NCI-H345 (cell line): ENCODE measurements at places on chromosomes 13 and 19.

DNA sequence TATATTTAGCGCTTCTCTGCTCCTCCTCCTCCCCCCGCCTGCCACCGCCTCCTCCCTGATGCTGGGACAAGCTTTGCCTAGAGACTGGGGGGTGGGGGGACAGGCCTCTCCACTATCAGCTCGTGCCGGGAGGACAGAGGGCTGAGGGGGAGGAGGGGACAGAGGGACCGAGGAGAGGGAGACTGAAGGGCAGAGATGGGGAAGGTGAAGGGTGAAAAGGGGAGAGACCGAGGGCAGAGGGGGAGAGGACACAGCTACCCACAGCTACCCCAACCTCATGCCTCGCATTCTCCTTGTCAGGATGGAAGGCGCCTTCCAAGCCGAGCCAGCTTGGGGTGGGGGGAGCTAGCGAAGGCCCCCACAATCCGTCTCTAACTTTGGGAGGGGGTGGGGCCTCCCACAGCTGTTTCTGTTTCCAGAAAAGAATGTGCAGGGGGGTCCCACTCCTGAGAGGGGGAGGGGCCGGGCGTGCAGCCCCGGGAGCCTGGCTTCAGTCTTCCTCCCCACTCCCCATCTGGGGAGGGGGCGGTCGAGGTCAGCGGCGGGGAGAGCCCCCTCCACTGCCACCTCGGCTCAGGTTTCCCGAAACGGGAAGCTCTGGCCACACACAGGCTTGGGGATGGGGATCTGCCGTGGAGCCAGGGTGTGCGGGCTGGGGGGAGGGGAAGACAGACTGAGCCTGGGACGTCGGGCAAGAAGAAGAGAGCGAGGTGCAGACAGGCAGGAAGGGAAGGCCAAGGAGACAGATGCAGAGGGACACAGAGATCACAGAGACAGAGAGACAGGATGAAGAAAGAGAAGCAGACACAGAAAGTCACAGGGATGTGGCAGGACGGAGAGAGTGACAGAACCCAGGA is 1.6 kb downstream of the DACT3 start:
- DNase-seq: no peak

DNA sequence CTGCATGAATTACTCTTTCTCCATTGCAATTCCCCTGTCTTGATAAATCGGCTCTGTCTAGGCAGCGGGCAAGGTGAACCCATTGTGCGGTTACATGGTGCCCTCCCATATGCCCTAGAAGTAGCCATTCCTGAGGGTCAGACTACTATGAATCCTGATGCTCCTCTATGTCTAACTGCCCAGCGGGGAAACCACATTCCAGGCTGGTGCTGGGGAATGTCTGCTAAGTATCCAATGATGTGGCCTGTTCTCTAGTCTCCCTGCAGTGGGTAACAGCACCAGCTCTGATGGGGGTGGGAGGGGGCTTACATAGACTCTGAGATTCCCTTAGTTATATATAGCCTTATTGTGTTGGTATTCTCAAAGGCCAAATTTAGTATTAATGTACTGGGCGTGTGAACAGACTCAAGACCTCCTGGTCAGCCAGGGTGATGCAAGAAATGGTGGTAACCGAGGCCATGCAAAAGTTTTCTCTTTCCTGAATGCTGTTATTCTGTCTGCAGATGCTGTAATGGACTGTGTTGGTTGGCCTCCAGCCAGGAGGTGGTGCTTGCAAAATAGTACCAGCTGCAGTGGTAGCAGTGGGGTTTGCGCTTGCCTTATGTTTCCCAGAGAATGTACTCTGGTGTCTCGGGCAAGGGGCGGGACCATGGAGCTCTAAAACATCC is 564.8 kb upstream of the SLITRK1 start:
- DNase-seq: peak; percentile 4

- DNase-seq: peak; percentile 92
These were observed at the start of gene INSR for GRCh38 chr19:7293762-7294557. Gene INSR, minus strand, starts transcription at chr19:7294414. Its CDS starts 523 bp downstream, at chr19:7293891.

DNA sequence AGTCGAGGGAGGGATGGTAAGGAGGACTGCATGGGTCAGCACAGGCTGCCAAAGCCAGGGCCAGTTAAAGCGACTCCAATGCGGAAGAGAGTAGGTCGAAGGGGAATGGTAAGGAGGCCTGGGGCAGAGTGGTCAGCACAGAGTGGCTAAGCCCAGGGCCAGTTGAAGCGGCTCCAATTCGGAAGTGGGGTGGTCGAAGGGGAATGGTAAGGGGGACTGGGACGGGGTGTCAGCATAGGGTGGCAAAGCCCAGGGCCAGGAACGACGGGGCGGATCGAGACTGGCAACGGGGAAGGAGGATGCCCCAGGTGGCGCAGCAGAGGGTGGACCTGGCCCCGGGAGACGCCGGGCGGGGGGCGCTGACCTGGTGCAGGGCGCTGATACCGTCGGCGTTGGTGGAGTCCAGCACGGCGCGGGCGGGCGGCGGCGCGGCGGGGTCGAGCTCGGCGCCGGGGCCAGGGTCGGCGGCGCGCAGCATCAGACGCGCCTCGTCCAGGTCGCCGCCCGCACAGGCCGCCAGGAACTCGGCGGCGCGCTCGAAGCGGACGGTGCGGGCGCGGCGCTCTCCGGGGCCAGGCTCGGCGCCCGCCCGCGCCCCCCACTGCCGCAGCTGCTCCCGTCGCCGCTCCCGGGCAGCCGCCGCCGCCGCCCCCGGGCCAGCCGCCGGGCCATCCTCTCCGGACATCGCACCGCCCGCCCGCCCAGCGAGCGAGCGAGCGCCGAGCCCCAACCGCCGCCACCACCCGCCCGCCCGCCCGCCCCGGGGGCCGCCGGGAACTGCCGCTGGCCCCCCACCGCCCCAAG is at the start of gene PPP1R12C:
TSS of gene PPP1R12C (minus strand) at position 779 of the 804 bp plus-strand sequence. CDS start at position 685, 94 bp downstream.
- no peak for DNase-seq

GRCh38 chr19:40252395-40252794 is 25.9 kb upstream of the CCNP start:
- no peak for DNase-seq

DNA sequence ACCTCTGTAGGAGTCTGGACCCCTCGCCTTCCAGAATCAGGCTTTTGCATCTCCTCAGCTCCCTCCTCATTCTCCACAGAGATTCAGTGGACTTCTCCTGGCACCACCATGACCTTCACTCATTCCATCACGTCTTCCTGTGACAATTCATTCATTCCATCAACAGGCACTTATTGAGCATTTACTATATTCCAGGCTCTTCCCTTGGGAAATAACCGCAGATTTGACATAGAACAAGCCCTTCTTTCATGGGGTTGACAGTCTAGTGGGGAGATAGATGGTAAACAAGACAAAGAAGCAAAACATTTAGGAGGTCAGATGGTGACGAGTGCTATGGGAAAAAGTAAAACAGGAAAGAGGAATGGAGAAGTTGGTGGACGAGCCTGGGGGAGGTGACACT is 2.6 kb upstream of the SULT2B1 start:
- DNase-seq: no peak

DNA sequence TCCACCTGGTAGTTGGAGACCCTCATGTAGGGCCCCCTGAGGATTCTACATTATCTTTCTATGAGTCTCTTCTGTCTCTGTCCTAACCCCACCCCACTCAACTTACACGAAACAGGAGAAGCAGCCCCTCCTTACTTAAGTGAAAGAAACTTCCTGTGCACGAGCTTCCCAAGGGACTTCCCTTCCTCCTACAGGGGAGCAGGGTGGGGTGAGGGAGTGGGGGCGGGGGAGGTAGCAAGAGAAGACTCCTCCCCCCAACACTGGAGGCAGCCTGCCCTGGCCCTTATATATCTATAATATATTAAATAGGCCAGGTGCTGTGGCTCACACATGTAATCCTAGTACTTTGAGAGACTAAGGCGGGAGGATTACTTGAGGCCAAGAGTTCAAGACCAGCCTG is 5.5 kb upstream of the PDE4C start:
- no peak for DNase-seq

GRCh38 chr19:5635427-5635826 is 12.5 kb downstream of the SAFB start:
- no peak for DNase-seq

DNA sequence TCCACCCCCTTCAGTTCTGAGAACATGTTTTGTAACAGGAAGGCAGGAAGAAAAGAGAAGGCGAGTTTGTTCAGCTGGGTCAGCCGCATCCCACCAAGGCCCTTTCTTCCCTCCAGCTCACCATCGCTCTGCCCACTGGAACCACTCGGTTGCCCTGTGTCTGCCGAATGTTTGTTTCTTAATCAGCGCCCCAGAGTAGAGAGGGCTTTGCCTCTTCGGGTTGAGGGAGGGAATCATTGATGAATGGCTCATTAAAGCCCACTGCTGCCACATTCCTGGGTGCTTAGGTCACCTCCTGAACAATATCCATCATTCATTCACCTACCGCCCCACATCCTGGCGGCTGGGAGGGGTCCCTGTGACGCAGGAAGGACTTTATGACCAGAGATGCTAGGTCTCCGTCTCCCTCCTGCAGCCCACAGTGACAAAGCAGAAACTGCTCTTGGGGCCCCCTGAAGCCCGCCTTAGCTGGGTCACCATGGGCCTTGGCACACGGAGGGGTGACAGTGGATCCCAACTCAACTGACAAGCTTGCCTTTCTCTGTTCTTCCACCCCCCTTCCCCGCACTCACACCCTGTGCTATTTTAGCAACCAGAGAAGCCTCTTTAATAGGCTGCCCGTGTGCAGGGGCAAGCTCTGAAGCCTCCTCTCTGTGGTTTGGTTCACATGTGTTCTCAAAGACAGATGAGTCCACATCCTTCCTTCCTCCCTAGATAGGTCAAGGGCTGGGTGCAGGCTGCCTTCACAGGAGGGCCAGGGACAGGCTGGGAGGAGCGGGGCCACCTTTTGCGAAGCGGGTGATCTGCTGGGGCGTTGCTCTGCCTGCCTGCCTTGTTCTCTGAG is 46.2 kb downstream of the ACTN4 start:
- DNase-seq: no peak

DNA sequence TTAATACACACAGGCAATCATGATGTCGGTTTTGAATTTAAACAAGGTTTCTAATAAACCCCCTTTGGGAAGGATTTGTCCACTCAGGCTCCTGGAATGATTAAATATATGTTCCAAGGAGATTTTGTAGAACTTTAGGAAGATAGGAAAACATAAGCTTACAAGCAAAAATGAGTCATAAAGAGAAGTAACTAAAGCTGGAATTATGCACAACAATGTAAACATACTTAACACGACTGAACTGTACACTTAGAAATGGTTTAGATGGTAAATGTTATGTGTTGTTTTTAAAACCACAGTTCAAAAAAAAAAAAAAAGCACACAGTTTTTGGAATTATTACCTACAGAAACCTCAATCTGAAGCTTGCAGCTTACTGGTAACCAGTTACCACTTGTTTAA is 304.4 kb downstream of the NALCN start:
- DNase-seq: no peak

- no peak for DNase-seq
These were observed 91.8 kb upstream of the TSC22D1 start for GRCh38 chr13:44667943-44668342.

GRCh38 chr13:48493066-48493765 is 39.7 kb downstream of the RCBTB2 start:
- no peak for DNase-seq

DNA sequence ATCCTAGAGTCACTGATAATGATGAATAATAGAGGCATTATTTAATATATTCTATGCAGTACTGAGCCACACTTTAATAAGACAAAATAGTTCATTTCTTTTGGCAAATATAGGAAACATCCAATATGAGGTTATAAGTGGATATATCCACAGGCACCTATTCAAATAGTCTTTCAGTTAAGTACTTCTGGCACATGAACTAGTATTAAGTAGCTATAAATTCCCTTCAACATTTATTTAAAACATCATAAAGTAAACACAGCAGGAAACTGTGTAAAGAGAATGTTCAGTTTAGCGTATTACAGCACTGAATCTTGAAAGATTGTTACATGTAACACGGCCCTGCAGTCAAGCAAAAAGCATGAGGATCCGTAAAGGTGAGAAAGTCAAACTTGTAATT is 463.3 kb upstream of the KLF12 start:
- DNase-seq: no peak

- DNase-seq: no peak
These were observed 20.0 kb upstream of the LGALS14 start for GRCh38 chr19:39684267-39684666.

DNA sequence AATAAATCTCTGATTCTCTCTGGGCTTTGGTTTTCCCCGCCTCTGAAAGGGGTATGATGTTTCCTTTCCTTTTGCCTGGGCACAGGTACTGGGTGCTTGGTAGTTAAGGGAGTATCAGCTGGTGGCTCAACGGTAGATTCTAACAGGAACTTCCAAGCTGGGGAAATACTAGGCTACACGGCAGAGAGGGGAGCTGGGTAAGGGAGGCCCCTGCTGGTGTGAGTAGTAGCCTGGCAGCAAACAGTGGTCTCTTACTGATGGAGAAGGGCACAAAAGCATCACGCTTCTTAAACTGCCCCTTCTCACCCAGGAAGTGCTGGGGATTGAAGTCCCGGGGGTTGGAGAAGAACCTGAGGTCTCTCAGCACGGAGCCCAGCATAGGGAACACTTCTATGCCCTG is 26.9 kb upstream of the CYP2A7 start:
- DNase-seq: no peak

DNA sequence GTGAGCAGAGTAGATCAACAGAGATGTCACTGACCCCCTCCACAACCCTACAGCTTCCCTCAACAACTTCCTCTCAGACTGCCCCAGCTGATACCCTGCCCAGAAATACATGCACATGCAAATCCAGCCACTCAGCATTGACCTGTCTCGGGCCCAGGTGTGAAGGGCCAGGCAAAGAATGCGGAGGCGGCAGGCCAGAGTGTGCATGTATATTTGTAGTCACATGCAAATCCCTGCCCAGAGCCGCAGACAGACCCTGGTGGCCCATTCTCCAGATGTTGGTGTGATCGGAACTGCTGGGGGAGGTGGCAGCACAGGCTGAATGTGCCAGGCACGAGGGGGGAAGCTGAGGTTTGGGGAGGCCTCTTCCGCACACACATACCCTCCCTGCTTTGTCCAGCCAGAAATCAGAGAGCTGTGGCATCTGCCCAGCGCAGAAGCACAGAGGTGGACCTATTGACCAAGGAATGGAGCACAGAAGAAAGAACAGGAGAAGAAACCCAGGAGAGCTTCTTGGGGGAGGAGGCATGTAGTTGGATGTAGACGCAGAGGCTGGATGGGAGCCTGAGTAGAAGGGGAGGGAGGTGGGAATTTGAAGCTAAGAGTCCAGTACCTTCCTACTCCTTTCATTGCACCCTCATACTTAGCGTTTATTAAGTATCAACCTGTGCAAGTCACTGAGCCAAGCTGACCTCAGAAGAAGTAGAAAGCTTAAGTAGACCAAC is 14.4 kb downstream of the MEF2B start:
- DNase-seq: no peak

GRCh38 chr19:55223291-55224037 is 5.1 kb downstream of the TMEM86B start:
- DNase-seq: no peak

- DNase-seq: no peak
These were observed 133.4 kb upstream of the PEG3 start for GRCh38 chr19:56973713-56974555.

- peak; percentile 58 for DNase-seq
These were observed 33.9 kb downstream of the CCNE1 start for GRCh38 chr19:29845574-29846176.
